CD4-positive, alpha-beta T cell treated with Interferon alpha-2 for 1 hour (primary cell): ENCODE measurements at places on chromosomes 3 and 15.

DNA sequence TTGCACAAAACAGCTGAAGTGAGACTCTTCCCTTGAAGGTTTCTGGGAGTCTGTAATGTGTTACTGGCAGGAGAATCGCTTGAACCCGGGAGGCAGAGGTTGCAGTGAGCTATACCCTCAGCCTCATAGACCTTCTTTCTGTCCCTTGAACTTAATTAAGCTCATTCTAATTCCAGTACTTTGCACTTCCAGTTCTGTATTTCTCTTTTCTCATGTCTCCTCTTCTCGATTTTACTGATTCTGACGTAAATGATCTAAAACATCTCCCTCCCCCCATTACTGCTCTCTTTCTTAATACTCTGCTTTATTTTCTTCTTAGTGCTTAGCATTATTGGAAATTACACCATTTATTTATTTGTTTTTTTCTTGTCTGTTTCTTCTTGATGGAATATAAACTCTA lies 165.4 kb upstream of the P2RY1 start:
- no peak for DNase-seq

DNA sequence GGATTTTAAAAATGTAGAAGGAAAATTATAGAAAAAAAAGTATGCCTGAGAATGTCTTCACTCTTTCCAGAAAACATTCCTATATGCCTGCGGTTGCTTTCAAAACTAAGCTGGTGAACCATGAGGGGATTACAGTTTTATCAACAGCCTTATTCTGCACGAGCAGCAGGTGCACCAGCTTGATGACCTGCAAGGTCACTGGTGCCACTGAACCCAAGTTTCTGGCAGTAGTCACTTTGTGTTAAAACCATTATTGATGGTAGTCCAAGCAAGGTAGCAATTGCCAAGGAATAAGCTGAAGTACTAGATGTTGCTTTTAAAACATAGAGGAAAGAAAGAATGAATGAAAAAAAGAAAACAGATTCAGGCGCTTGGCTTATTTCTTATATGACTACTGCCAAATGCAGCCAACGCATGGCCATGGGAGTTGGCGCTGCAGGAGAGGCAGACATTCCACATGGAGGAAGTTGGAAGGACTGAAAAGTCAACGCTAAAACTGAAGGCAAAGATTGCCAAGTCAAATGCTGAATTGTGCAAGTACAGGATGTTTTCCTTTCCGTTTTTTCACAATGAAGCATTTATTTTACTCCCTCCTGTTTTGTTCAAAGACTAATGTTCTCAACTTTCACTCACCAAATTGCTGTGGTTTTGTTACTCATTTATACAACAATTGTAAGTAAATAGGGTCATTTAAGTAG lies 601.4 kb downstream of the CADM2 start:
- DNase-seq: no peak

- no peak for DNase-seq
Measured at GRCh38 chr15:87228460-87228859, 1028.1 kb downstream of the NTRK3 start.

GRCh38 chr3:39805650-39806049 lies 3.8 kb upstream of the MYRIP start:
- no peak for DNase-seq

DNA sequence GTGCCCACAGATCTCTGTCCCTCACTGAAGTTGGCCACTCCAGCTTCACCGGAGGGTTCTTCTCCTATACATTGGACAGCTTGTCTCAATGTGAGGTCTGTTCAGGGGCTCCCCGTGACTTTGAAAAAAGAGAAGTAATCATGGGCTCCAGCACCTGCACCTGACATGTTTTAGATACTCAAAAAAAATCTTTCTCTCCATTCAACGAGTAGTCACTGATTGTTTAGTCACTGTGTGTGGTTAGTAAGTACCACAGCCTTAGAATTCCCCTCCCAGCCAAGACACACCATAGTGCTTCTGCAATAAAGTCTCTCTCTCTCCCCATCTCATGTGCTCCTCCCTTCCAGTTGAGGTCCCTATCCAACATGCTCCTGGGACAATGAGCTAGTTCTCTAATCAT lies 18.6 kb downstream of the CCR9 start:
- no peak for DNase-seq

GRCh38 chr15:86009727-86010126 lies 69.9 kb upstream of the AGBL1 start:
- DNase-seq: no peak

DNA sequence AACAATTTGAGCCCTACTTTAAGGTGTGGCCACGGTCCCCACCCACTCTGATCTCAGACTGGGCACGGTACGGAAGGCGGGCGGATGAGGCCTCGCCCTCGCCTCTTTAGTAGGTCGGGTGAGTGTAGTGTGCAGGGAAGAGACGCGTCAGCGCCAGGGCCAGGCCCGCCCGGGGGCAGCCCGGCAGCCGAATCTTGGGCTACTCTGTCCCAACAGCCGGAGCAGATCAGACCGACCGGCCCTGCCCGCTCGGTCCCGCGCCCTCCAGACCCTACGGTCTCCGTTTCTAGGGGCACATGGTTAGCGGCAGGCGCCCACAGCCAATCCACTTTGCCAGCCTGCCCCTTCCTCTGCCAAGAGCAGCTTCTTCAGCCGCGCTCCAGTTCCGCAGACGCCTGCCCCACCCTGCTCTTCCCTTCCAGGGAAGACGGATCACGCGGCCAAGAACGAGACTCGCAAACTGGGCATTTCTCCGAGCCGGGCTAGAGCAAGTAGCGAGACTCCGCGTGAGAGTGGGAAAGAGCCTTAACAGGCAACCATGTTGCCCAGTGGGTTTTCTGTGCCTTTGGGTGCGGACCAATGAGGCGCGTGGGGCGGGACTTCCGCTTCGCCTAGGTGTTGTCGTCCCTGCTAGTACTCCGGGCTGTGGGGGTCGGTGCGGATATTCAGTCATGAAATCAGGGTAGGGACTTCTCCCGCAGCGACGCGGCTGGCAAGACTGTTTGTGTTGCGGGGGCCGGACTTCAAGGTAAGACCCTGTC lies at the start of gene RNF13:
Gene RNF13 (plus strand): TSS at position 610 of the 761 bp plus-strand sequence. CDS start 32,812 bp downstream, outside the sequence.
- DNase-seq: peak; percentile 91

- no peak for DNase-seq
Measured at GRCh38 chr3:78665776-78666469, 1101.9 kb downstream of the ROBO1 start.

DNA sequence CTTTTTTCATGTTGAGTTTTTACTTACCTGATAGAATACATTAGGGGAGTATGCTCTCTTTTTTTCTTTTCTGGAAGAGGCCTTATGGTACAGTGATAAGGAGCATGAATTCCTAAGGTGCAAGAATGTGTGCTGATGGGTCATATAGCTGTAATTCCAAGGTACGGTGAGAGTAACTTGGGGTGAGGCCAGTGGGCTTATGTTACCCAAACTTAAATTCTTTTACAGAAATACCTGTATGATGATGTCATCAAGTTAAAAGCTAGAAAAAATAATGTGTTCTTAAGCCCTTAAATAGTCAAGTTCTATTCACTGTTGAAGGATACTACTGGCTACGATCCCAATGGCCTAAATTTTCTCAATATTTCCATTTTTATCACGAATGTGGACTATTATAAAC lies 111.2 kb downstream of the GMPS start:
- DNase-seq: no peak

GRCh38 chr3:184604039-184604601 lies 42.5 kb downstream of the EPHB3 start:
- no peak for DNase-seq

DNA sequence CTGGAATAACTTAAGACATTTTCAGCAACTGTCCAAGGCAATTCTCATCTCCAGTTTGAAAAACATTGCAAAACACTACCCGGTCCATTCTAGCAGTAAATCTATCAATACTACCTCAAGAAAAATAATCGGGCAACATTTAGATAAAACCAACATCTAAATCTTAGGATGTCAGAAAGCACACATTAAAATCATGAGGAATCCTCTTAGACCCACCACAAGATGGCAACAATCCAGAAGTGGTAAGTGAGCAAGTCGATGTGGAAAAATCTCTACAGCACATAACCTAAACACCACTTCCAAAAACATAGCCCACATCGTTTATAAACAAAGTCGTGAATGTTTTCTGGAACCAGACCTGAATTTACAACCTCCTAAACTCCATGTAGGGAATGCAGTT lies 5.7 kb downstream of the PLCH1 start:
- DNase-seq: no peak

GRCh38 chr15:76190751-76191538 lies 120.3 kb downstream of the ETFA start:
- peak; percentile 44 for DNase-seq

DNA sequence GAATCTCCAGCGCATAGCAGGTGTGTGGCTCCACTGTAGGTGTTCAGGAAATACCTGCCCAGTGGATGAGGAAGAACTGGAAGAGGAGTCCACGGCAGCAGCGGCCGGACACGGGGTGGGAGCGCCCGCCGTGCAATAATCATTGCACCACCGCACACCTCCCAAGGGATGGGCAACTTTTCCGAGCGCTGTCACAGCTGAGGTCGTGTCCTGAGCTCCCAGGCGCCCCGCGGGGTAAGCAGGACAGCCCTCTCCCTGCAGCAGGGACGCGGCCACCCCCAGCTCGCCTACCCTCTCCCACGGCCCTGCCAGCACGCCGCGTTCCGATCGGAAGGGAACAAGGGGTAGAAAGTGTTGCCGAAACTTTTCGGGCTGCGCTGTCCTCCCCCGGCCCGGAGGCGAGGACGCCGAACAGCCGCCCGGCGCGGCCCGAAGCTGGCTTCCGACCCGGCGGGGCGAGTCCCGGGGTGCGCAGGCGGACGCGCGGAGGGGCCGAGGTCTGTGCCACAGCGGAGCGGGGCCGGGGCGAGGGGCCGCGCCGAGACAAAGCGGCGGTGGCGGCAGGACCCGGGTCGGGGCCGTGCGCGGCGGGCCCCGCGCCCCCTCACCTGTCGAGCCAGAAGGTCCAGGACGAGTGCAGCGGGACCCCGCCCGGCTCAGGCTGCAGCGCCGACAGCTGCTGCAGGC lies 475 bp downstream of the EIF4E3 start:
- no peak for DNase-seq

GRCh38 chr3:124837730-124838186 lies 49.4 kb downstream of the ITGB5 start:
- no peak for DNase-seq

DNA sequence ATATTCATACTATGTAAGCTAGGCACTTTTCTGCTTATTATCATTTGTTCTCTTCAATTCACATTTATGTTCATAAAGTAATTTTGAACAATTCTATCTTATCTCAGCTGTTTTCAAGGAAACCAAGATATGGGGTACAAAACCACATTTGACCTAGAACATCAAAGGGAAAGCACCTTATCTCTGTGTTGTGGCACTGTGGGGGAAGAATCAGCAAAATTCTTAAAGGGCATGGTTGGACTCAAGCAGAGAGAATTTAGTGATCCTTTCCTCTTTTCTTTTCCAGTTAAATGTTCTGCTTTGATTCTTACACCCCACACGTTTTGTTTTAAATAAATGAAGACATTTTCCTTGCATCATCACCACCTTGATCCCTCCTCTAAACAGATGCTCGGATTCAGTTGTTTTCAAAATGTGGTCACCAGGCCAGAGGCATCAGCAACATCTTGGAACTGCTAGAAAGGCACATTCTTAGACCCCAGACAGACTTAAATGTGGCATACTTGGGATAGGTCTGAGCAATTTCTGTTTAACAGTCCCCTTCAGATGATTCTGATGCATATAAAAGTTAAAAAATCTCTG lies 128.4 kb upstream of the TP63 start:
- no peak for DNase-seq

DNA sequence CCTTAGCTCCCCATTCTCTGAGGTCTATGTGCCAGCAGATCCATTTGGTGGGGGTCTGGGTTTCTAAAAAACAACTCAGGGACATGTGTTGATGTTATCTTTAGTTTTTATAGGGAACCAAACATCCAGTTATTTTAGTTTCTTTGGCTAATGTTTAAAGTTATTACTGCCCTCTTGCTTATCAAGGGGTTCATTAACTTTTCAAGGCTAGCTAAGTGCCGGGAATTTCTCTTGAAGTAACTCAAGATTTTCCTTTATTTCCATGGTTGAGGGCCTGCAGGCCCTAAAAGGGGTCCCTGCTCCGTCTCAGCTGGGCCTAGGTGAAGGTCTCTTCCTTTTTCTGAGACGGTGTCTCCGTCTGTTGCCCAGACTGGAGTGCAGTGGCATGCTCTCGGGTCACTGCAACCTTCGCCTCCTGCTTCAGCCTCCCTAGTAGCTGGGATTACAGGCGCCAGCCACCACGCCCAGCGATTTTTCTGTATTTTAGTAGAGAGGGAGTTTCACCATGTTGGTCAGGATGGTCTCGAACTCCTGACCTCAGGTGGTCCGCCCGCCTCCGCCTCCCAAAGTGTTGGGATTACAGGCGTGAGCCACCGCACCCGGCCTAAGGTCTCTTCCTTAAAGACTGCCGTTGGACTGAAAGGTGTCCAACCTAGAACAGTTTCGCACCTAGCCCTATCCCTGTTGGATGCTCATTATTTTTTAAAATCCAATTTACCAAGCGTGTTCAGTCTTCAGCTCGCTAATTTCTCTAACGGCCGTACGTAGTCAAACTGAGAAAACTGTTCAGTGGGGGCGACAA lies 1.3 kb upstream of the OXSR1 start:
- no peak for DNase-seq

DNA sequence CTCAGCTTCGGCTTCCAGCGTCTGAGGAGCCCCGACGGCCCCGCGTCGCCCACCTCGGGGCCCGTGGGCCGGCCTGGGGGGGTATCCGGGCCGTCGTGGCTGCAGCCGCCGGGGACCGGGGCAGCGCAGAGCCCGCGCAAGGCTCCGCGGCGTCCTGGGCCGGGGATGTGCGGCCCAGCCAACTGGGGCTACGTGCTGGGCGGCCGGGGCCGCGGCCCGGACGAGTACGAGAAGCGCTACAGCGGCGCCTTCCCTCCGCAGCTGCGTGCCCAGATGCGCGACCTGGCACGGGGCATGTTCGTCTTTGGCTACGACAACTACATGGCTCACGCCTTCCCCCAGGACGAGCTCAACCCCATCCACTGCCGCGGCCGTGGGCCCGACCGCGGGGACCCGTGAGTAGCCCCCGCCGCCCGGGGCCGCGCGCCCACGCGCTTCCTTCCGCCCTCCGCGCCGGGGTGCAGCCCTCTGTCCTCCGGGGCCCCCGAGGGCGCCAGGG lies 462 bp downstream of the EDEM1 start:
- DNase-seq: peak; percentile 58

DNA sequence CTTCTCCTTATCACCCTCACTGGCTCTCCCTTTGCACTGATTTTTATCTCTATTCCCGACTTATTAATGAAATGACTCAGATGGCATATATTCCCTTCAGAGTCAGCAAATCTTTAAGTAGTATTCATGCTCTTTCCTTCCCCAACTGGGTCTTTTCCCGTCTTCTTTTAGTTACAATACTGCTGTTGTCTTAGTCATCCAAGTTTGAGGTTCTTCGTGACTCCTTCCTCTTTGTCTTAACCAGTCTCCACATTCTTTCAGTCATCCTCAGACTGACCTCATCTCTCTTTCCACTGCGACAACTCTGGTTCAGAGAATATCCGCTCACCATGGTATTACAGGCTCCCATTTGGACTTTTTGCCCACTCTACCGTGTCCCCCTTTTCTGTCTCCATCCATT lies 12.4 kb downstream of the WDR5B start:
- no peak for DNase-seq

GRCh38 chr15:48029642-48030041 lies 91.1 kb upstream of the SLC24A5 start:
- no peak for DNase-seq

- DNase-seq: no peak
Measured at GRCh38 chr3:114436182-114436581, 142.4 kb downstream of the TIGIT start.

- no peak for DNase-seq
Measured at GRCh38 chr3:53334742-53335141, 12.6 kb downstream of the DCP1A start.
